Foreskin melanocyte (primary cell): ENCODE measurements at places on chromosomes 7 and 10.

- DNase-seq: no peak
Measured at GRCh38 chr7:101179117-101179516, 976 bp downstream of the NAT16 start.

- peak; percentile 66 for DNase-seq
Measured at GRCh38 chr10:36538953-36539586, 586.3 kb upstream of the ANKRD30A start.

DNA sequence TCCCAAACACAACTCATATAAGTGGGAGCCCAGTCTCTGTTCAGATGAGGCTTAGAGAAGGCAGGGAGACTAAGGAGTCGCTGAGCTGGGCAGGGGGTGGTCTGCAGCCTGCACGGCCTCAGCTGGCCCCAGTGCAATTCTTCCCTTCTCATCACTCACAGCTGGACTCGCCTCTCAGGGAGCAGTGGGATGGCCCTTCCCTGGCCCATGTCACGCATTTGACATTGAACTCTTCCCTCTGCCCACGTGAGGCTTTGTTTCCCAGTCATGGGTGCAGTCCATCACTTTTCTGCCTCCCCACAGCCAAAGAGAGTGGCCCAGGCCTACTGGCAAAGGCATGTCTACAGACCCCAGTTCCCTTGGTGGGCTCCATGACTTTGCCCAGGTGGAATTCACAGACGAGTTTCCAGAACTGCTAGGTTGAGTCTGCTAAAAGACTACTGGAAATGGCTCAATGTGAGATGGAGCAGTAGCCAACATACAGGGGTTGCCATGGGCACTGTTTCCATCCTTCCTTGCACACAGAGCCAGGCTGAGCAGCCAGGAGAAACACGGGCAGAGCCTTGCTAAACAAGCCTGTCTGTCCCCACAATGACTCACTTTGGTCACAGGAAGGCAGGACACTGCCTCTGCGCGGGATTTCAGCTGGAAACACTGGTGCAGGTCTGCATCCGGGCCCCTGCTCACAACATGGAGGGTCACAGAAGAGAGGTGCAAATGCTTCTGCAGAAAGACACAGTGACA, 90.1 kb downstream of the OAT start:
- DNase-seq: no peak

GRCh38 chr7:134290286-134290685, 26.4 kb downstream of the SLC35B4 start:
- no peak for DNase-seq

DNA sequence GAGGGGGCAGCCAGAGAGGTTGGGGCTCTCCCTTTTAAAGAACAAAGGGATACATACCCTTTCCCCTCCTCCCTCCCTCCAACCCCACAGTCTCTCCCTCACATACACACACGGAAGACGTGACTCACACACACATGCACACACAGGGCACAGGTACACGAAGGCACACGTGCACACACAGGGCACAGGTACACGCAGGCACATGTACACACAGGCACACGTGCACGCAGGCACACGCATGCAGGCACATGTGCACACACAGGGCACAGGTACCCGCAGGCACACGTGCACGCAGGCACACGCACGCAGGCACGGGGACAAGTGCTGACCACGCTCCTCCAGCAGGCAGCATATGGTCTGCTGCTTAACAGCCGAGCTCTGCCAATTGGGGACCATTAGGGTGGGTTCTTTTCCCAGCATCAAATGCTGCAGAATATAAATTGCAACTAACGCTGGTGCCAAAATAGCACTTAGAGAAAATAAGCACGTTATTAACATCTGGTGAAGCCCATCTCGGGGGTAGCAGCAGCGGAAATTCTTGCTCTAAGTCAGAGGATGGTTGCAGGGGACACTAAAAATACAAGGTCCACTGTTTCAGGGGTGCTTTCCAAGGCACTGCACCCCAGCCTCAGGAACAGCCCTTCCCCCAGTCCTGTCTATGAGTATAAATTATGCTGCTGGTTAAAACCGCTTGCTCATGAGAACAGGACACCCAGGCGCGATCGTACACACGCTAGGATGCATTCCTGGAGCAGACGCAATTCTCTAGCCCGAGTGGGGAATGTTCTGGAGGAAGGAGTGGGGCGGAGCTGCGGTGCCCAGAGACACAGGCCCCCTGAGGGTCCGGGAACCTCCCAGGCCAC, 55.2 kb upstream of the TNRC18 start:
- DNase-seq: no peak

GRCh38 chr7:133009426-133010252, 72.3 kb downstream of the CHCHD3 start:
- no peak for DNase-seq

GRCh38 chr10:116311016-116311415, 13.2 kb upstream of the CCDC172 start:
- no peak for DNase-seq

DNA sequence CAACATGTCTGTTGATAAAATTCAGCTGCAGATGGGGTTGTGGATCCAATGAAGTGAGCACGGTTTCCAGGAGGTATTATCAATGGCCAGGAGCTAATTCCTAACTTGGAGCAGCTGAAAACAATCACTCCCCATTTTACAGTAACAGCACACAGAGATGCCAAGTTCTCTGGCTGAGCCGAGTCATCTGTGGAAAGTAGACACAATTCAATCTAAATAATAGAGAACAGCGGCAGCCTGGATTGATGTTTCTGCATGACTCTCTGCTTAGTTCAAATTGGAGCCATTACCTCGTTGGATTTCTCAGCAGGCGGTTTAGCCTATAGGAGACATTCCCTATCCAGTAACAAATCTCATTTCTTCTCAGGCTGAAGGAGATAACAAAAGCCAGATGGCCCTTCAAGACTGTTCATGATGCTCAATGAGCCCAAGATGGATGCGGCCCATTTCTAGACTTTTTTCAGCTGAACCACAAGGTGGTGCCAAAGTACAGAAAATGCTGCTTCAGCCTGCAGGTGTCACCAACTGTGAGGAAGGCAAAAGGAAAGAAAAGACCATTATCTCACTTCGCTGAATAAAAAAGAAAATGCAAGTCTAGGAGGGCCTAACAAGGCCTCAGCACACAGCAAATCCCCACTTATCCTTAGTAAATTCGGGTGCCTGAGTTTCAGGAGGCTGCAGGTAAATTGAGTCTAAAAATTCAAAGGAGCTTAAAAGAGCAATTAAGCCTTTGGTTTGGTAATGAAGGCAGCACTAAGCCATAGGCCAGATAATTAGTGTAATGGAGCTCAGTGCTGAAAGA, 83.7 kb downstream of the SLC16A9 start:
- peak; percentile 42 for DNase-seq

DNA sequence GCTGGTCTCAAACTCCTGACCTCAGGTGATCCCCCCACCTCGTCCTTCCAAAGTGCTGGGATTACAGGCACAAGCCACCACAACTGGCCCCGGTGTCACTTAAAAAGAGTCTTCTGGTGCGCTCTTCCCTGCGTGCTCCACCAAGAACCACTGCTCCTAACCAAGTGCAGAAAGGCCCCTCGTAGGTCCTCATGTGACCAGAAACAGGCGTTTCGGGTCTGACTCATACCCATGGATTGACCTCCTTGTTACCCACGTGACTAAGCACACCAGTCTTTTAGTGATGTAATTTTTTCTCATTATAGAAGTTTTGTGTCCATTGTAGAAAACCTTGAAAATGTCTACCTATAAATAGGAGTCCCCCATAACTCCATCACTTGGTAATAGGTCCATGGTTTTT, 13.9 kb downstream of the FKBP6 start:
- peak; percentile 80 for DNase-seq

GRCh38 chr10:3928078-3928477, 143.1 kb upstream of the KLF6 start:
- no peak for DNase-seq

GRCh38 chr7:8380130-8380529, 53.3 kb upstream of the NXPH1 start:
- DNase-seq: no peak

DNA sequence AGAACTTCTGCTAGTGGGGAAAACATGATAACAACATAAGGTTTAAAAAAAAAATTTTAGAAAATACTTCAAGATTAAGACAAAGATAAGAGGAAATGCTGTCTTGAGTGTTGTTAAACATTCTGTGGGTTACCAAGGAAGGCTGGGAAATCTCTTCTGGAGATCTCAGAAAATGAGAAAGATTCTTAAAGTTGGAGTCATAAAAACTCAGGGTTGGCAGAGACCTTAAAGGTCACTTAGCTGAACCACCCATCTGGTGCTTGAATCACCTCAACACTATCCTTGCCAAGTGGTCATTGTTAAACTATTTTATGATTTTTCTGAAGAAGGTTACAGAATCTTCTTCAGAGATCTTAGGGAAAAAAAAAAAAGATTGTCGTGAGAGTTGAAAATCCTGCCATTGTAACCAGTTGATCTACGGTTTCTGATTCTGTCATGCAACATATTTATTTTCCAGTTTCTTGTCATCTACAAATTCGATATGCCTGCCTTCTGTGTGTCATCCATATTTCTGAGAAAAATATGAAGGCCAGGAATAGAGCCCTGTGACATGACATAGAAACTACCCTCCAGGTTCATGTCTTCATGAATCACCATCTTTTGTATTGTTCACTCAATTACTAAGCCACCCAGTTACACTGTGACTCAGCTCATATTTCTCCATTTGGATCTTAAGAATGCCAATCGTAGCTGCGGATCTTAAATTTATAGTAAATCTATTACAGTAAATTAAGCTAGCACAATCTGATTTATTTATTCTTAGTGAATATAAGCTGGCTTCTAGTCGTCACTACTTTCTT, 179.2 kb downstream of the ST7 start:
- no peak for DNase-seq

DNA sequence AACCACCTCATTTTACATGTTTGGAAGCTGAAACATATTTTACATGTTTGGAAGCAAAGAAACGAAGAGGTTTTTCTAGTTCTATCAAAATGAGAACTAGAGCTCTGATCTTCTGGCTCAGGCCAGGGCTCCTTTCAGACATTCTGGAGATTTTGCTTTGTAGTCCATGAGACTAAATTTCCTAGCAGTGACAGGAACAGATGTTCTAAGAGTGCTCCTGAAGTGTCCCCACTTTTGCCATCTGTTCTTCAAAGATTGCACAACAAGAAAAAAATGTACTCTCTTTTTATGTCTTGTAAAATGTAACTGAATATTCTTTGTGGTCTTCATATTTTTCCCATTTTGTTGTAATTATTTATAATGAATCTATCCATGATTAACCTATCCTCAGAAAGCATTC, 196.4 kb upstream of the PCLO start:
- DNase-seq: no peak

- no peak for DNase-seq
Measured at GRCh38 chr10:133166828-133167692, 7.0 kb downstream of the KNDC1 start.

DNA sequence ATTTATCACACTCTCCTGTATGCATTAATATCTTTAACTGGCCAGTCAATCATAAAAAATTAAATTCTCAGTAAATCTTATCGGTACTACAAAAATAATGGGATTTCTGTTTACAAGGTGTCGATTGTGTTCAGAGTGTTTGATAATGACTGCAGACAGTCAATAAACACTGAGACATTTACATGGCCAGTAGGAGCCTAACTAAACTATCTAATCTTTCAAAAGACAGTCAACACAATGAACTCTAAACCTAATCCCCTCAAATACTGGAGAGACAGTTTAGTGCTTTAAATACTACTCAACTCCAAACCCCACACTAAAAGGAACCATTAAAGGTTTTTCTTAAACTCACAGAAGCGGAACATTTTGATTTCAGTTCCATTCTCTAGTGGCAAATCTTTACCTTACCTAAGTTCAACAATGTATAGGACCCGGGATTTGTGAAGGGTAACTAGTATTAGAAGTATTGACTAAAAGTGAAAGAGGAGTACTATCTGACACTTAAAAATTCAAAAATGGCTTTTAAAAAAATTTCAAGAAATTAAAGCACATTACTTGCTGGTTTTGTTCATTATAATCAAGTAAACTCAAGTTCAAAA, 37.3 kb upstream of the EXOC6 start:
- DNase-seq: no peak

- DNase-seq: peak; percentile 33
Measured at GRCh38 chr7:100632951-100633717, 8.2 kb downstream of the TFR2 start.

- DNase-seq: no peak
Measured at GRCh38 chr7:29841926-29842701, 35.8 kb downstream of the WIPF3 start.

DNA sequence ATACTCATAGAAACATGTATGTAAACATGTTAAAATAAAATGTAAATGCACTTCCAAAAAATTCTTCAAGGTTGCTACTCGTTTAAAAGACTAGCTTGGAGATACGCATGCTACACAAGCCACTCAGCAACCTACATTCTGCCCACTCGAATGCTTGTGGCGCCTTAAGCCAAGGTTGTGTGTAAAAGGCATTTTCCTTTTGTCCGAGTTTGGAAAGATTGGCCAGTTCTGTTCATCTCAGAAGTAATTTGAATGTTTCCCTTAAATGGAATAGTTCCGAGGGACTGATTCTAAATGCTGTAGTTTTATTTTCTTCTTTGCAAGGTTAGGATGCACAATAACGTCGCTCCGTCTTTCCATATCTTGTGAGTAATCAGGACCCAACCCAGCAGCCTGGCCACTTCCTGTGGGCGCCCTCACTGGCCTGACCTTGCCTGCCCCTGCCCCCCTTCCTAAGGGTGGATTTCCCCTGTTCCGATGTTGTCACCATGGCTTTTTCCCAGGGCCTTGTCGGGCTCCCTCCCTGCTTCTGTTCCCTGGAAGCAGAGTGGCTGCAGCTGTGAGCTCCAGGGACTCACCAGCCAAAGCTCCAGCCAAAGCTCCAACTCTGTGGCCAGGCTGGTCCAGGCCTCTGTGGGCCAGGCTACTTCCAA, 70.6 kb downstream of the PTPRE start:
- no peak for DNase-seq
